ENCODE measurements at places on chromosomes 13 and 19. TPM values are rescaled to one million over a fixed set of nuclear protein-coding genes. Genes with fewer than 3 reads are reported as not detected.

The ONECUT3 gene
- not detected for total RNA-seq

- no peak for DNase-seq
These were observed 23.3 kb upstream of the ZNF233 start for GRCh38 chr19:44236384-44236783.

The RNF225 gene
- total RNA-seq: not detected

GRCh38 chr13:27919659-27919933, 204 bp upstream of the PDX1 start:
- DNase-seq: no peak
